Kidney (tissue), 22 donors: ENCODE measurements at places on chromosomes 6 and 20. TPM values are rescaled to one million over a fixed set of nuclear protein-coding genes. Genes with fewer than 3 reads are reported as not detected.

NR2E1 gene
- not detected for total RNA-seq

DNA sequence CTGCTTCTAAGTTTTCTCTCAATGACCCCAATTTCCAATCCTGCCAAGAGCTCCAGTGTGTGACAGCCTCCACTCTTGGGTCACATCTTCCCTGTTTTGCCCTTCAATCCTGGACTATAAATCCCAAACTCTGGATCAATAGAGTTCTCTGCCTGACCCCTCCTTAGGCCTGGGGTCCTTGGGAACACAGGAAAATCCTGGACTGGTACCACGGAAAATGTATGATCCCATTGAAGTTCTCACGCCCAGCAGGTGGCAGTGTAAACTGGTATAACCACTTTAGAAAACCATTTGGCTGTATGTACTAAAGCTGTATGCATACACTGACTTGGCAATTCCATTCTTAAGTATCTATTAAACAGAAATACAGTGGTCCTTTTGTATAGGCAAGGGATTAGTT, 98.0 kb downstream of the SNAP25 start:
- no peak for DNase-seq
- H3K36me3 ChIP-seq, result no peaks in the 10 kb centered on the region
- no peak overlapping the region for H3K27ac ChIP-seq
- H3K4me1 ChIP-seq, result no peaks in the 10 kb centered on the region
- no peaks in the 10 kb centered on the region for H3K27me3 ChIP-seq

DNA sequence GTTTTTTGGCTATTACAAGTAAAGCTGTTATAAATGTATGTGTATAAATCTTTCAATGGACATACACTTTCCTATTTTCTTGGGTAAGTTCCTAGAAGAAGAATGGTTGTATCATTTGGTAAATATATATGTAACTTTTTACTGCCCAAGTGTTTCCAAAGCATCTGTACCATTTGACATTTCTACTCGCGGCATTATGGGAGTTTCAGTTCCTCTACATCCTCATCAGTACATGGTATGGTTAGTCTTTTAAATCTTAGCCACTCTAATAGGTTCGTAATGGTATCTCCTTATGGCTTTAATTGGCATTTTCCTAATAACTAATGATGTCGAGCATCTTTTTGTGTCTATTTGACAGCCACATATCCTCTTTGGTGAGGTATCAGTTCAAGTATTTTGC, 12.9 kb downstream of the SNPH start:
- H3K36me3 ChIP-seq, result no peaks in the 10 kb centered on the region
- H3K27me3 ChIP-seq, result no peaks in the 10 kb centered on the region
- H3K4me1 ChIP-seq, result no peaks in the 10 kb centered on the region
- no peak overlapping the region for H3K4me3 ChIP-seq

DNA sequence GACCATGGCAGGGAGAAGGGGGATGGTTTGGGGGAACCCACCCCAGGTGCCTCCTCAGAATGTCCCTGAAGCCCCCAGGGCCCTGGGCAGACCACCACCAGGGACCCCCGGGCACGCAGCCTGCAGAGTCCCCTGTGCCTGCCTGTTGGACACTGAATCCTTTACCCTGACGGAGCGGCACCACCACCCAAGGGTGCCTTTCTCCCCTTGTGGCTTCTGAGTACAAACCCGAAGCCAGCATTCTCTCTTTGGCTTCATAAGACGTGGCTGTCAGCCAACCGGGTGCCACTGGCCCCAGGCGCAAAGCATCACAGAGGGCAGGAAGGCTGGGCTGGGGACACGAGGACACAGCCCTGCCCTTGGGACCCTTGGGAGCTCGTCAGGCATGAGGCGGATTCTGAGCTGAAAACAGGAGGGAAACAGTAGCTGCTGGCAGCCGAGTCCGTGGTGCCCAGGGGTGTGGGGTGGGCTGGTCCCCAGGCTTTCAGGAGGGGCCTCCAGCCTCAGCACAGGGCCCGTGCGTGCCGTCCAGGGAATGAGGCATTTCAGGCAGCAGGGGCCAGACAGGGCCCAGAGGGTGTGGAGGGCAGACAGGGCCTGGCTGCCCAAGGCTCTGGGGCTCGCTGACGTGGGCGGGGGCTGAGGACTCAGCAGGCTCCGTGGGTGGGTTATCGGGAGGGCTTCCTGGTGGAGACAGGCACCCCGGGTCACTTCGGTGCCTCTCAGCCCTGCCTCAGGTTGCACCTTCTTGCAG, 3.5 kb downstream of the COL9A3 start:
- DNase-seq, result no peak
- H3K27me3 ChIP-seq, result peaks cover 4% of the 10 kb centered on the region

GRCh38 chr6:106702451-106703110, 73.2 kb downstream of the QRSL1 start:
- no peaks in the 10 kb centered on the region for H3K27me3 ChIP-seq
- peak overlapping the region; percentile 44 for H3K27ac ChIP-seq
- no peaks in the 10 kb centered on the region for H3K4me1 ChIP-seq
- no peak for DNase-seq

- H3K27ac ChIP-seq, result no peak overlapping the region
- no peaks in the 10 kb centered on the region for H3K4me1 ChIP-seq
- no peak overlapping the region for H3K4me3 ChIP-seq
- no peaks in the 10 kb centered on the region for H3K27me3 ChIP-seq
Observed at GRCh38 chr6:135922174-135922573, 70.7 kb downstream of the PDE7B start.

GRCh38 chr6:35023091-35024000, 117.8 kb downstream of the TCP11 start:
- no peak overlapping the region for H3K4me3 ChIP-seq
- H3K27me3 ChIP-seq, result no peaks in the 10 kb centered on the region
- no peak overlapping the region for H3K27ac ChIP-seq

GRCh38 chr6:164693944-164694343, 615.5 kb downstream of the C6orf118 start:
- no peak for DNase-seq
- H3K27ac ChIP-seq, result no peak overlapping the region
- no peak overlapping the region for H3K4me3 ChIP-seq

SLC22A16 gene
- 0.79 TPM for total RNA-seq

SLC17A2 gene
- 0.76 TPM for total RNA-seq

DNA sequence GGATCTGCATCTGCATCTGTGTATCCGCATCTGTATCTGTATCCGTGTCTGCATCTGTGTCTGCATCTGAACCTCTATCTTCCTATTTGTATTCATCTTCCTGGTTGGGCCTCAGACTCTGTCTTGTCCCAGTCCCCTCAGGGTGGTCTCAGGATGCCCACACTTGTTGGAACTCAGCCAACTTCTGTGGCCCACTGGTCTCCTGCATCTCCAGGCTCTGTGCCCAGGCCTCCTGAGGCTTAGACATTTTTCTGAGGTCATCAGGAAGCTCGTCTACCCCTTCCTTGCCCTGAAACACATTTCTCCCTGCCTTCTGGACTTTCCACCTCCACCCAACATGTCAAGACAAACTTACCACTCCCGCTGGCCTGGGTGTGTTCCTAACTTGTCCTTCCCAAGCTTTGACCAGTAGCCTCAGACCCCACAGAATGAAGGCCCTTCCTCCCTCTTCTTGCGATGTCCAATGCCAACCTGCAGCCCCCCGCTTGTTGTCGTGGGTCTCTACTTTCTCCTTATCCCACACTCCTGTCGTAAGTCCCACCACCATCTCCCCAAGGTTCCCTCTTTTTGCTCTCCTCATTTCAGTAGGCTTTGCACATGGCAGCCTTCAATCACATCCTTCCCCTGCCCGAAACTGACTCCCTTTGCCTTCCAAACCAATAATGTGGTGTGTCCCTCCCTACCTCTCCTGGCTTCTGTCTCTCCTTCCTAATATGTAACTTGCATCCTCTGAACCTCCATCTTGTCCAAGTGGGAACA, 176.5 kb downstream of the DLL1 start:
- H3K4me3 ChIP-seq, result no peak overlapping the region
- H3K27me3 ChIP-seq, result no peaks in the 10 kb centered on the region
- H3K4me1 ChIP-seq, result no peaks in the 10 kb centered on the region
- no peaks in the 10 kb centered on the region for H3K36me3 ChIP-seq
- H3K27ac ChIP-seq, result no peak overlapping the region

EEF1A2 gene
- 18.1 TPM for total RNA-seq

DNA sequence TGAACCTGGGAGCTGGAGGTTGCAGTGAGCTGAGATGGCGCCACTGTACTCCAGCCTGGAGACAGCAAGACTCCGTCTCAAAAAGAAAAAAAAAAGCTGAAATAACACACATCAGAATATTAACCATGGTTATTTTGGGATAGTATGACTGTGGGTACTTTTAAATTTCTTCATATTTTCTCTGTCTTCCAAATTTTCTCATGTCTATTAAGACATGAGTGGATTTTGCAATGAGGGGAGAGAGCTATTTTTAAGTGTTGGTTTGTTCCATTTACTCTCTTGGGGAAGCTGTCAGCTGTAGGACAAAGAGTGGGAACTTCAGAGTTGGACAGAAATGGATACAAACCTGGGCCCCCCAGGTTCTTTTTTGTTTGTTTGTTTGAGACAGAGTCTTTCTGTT, 10.3 kb downstream of the ADISSP start:
- H3K27me3 ChIP-seq, result no peaks in the 10 kb centered on the region
- H3K27ac ChIP-seq, result no peak overlapping the region
- H3K4me3 ChIP-seq, result no peak overlapping the region
- H3K4me1 ChIP-seq, result no peaks in the 10 kb centered on the region
- DNase-seq, result no peak

DNA sequence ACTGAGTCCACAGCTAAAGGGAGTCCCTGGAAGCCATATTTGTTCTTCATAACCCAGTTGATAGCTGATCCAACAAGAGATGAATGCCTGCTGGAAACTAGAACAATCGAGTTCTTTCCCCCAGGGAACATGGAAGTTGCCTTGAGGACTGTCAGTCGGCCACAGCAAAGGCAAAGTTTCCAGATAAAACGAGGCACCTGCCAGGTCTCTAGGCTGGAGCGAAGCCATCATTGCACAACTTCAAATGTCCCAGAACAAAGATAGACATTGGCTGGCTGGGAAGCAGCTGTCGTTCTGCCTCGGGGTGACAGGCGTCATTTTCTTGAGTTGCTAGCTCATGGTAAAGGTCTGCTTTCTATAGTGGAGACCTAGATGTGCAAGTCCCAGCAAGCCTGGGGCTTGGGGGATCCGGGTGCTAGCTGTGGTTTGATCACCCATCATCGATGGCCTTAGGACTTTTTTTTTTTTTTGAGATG, 184.4 kb upstream of the ZNF217 start:
- H3K27ac ChIP-seq, result no peak overlapping the region
- no peaks in the 10 kb centered on the region for H3K36me3 ChIP-seq
- H3K4me3 ChIP-seq, result no peak overlapping the region
- no peak for DNase-seq
- H3K27me3 ChIP-seq, result no peaks in the 10 kb centered on the region

DNA sequence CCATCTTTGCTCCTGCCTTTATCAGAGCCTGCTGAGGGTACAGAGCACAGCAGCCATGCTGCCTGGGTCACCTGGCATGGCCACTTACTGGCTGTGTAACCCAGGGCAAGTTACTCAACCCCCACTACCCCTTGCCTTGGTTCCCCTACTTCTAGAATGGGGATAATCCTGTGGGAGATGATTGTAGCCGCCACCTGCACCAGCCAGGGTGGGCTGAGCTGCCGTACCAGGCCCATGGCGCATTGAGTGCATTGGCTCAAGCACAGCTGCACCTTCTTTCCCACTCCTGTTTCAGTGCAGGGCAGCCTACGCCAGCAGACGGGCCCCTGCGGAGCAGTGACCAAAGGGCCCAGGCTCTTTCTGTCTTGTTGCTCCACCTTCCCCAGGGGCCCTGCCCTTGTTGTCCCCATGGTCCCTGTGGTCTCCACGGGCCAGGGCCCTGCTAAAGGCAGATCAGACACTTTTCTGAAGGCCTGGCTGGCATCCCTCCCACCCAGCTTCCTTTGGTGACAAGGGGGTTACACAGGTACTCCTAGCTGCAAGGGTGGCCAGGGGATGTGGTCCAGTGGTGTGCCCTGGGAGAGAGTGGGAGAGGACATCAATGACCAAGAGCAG, 159.4 kb upstream of the MLN start:
- H3K36me3 ChIP-seq, result no peaks in the 10 kb centered on the region
- no peak overlapping the region for H3K27ac ChIP-seq
- H3K27me3 ChIP-seq, result no peaks in the 10 kb centered on the region
- no peak overlapping the region for H3K4me3 ChIP-seq

GRCh38 chr20:35207950-35208611, 18.4 kb upstream of the MMP24 start:
- no peaks in the 10 kb centered on the region for H3K36me3 ChIP-seq
- DNase-seq, result peak; percentile 91
- no peaks in the 10 kb centered on the region for H3K4me1 ChIP-seq
- no peak overlapping the region for H3K27ac ChIP-seq
- no peak overlapping the region for H3K4me3 ChIP-seq

- H3K4me3 ChIP-seq, result no peak overlapping the region
- H3K36me3 ChIP-seq, result no peaks in the 10 kb centered on the region
- peak; percentile 82 for DNase-seq
- H3K27me3 ChIP-seq, result no peaks in the 10 kb centered on the region
- H3K27ac ChIP-seq, result no peak overlapping the region
Observed at GRCh38 chr6:85126485-85127167, 323.3 kb upstream of the NT5E start.

DNA sequence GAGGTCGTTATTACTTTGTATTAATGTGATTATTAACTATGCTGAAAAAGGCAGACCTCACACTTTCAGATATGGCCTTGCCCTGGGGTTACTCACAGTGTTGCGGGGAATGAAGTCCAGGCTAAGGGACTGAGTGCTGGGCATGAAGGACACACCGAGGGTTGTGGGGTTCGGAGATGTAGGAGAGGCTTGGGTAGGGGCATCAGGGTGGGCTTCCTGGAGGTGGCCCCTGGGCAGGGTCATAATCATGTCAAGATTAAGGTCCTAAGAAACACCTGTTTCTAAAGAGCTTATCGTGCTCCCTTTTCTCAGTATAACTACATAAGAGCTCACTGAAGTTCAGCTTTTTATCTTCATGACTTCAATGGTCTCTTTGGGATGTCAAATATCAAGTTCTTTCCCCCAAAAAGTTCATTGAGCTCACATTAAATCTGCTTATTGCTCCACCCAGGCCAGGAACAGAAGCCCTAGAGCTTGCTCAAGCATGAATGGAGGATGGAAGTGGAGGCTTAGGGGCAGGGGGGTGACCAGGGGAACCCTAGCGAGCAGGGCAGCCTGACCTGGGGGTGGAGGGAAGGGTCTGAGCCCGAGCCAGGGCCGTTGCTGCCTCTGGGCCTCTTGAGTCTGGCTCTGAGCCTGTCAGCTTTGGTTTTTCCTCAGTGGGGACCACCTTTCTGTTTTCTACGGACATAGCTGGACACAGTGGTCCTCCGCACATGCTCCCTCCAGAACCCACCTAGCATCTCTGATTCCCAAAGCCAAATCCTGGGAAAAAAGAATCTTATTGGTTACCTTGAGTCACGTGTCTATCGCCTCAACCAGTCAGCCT, 37.3 kb upstream of the TGM2 start:
- no peak for DNase-seq
- no peaks in the 10 kb centered on the region for H3K4me1 ChIP-seq
- no peak overlapping the region for H3K4me3 ChIP-seq
- no peak overlapping the region for H3K27ac ChIP-seq
- no peaks in the 10 kb centered on the region for H3K27me3 ChIP-seq
- no peaks in the 10 kb centered on the region for H3K36me3 ChIP-seq

PRPH2 gene
- total RNA-seq, result 1.6 TPM
